Stimulated activated CD4-positive, alpha-beta T cell treated with anti-CD3 and anti-CD28 coated beads, Interleukin-12 subunit alpha, Interleukin-12 subunit beta, amount 100 ng/mL, for 48 hours (primary cell): ENCODE measurements at places on chromosomes 5 and 9.

GRCh38 chr9:15873573-15874177, 320.8 kb downstream of the CCDC171 start:
- DNase-seq: no peak

DNA sequence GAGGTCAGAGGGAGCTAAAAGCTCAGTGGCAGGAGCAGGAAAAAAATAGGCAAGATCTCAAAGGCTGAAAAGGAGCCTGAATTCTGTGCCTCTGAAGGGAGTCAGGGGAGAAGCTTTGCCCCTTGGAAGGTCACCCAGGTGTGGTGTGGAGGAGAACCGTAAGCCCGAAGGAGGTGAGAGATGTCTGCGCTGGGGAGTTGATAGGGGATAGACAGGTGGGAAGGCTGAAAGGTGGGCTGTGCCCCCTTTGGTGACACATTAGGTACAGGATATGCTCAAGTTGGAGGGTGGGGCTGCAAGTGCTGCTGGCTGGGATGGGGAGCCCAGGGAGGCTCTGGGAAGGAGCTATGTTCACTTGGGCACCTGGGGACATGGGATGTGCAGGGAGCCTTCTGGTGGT, 217.7 kb downstream of the PAX5 start:
- DNase-seq: no peak

GRCh38 chr9:94811074-94811473, 84.6 kb downstream of the AOPEP start:
- no peak for DNase-seq

- DNase-seq: no peak
These were observed 513.1 kb downstream of the IRX1 start for GRCh38 chr5:4108690-4109089.

DNA sequence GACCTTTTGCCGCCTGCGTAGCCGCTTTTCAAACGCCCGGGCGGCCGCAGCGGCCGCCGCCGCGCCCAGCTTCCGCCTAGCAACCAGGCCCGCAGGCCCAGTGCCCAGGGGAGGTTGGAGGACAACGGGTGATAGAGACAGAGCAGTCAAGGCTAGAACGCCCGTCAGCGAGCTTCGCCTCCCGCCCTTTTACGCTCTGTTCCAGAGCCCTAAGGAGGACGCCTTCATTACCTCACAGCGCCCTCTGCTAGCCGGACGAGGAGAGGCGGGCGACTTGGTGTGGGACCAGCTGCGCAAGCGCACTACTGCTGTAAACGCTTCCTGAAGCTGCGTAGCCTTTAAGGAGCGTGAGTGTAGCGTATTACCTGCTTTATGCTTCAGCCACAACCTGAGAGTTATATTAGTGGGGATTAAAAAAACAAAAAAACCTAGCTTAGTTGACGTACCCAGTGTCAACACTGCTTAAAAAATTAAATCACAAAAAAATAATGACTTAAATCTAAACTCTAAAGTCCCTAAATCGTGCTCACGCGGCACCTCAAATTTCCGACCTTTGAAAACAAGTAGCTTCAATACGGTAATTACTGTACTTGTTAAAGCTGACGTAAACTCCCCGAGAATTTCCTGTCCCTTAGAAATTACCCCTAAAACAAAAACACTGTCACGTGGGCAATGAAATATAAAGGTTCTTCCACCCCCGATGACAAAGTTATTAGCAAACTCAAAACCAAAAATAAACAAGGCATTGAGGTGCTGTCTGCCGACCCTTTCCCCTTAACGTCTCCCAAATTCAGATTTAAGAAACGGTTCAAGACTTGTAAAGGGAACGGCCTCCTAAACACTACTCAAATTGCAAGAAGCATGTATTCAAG, at the start of gene CEP120:
Gene CEP120, minus strand, starts transcription at position 126 of the 872 bp plus-strand sequence. CDS start 405 bp downstream, outside the sequence.
- peak; percentile 93 for DNase-seq

GRCh38 chr9:128703616-128704355, 1.5 kb downstream of the PKN3 start:
- no peak for DNase-seq
